ENCODE measurements at places on chromosomes 5 and 9.

DNA sequence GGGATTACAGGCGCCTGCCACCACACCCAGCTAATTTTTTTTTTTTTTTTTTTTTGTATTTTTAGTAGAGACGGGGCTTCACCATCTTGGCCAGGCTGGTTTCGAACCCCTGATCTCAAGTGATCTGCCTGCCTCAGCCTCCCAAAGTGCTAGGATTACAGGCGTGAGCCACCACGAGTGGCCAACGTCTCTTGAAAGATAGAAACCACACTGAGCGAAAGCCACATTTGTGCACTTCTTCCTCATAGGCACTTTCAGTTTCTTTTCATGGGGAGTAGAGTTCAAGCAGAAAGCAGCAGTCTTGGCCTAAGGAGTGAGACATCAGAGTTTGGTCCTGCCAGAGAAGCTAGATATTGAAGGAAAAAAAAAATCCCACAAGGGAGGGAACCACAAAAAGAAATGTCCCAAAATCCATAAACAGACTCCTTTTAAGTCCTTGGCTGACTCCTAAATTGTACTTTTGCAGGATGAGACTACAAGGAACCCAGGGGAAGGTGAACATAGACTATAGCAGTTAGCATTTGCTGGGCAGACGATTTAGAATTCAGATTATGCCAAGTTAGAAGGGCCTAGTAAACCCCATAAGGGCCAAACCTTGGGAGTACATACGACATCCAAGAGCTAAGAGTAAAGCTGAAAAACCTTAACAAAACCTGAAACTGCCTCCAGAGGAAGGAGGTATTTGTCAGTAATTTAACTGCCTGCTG lies 43.9 kb upstream of the GLIPR2 start:
- DNase-seq = no peak

DNA sequence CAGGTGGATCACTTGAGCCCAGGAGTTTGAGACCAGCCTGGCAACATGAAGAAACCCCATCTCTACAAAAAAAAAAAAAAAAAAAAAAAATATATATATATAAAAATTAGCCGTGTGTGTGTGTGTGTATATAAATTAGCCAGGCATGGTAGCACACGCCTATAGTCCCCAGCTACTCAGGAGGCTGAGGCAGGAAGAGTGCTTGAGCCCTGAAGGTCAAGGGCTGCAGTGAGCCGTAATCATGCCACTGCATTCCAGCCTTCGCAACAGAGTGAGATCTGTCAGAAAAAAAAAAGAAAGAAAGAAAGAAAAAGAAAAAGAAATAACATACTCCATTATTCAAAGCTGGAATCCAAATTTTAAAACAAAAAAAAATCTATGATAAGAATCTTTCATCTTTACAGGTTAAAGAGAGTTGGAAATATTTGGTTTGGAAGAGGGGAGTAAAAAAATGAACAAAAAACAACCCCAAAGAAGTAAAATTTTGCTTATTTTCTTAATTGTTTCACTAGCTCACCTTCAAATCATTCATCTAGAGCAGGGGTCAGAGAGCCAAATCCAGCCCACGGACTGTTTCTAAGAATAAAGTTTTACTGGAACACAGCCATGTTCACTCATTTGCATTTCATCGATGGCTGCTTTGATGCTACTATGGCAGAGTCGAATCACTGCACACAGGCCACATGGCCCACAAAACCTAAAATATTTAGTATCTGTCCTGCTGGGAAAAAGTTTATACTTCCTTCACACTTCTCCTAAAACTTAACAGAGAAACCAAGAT lies 109.9 kb downstream of the DROSHA start:
- DNase-seq = no peak

DNA sequence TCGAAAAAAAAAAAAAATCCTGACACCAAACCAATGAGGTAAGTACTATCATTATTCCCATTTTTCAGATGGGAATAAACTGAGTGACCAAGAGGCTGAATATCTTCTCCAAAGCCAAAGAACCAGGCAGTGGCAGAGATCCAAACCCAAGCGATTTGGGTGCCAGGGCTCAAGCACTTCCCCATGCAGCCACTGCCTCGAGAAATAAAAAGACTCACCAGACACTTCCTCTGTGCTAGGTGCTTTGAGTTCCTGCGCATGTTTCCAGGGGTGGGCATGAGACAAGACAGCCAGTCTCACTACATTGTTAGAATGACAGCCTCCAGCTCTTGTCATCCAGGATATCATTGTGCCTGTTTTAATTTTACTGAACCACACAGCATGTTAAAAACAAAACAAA lies 2.3 kb upstream of the RPL26L1 start:
- no peak for DNase-seq

GRCh38 chr5:170693701-170694100 lies 89.8 kb upstream of the GABRP start:
- DNase-seq = no peak

DNA sequence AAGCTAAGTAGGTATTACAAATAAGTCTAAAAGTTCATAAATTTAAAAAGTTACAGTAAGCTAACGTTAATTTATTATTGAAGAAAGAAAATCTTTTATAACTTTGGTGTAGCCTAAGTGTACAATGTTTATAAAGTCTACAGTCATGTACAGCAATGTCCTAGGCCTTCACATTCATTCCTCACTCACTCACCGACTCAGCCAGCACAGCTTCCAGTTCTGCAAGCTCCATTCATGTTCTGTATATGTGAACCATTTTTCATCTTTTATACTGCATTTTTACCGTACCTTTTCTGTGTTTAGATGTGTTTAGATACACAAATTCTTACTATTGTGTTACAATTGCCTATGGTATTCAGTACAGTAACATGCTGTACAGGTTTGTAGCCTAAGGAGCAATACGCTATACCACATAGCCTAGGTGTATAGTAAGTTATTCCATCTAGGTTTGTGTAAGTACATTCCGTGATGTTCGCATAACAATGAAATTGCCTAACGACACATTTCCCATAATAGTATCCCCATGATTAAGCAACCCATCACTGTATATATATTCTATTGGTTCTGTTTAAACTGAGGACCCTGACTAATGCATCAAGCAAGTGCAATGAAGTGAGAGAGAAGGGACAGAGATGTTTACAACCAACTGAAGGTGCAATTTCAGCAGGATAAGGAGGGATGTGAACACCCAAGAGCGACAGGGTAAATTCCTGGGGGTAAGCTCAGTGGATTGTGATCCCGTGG lies 88.9 kb upstream of the TRIO start:
- no peak for DNase-seq

DNA sequence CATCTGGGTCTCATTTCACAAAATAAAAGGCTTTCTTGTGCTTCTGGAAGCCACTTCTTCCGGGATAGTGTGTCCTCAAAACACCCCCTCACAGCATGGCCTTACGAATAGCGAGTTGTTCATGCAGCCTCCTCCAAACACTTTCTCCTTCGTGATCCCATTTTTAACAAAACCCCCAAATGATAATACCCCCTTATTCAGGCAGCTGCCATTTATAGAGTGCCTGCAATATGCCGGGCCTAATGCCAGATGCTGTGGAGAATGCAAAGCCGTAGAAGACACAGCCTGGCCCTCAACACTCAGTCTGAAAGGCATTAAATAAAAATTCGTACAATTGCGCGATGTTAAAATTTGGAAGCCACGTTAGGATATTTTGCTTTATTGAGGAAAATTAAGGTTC lies 66.4 kb upstream of the SLC44A1 start:
- DNase-seq = no peak

GRCh38 chr5:10856683-10857337 lies 95.8 kb upstream of the DAP start:
- DNase-seq = peak; percentile 16

- no peak for DNase-seq
These were observed 109.7 kb downstream of the MLLT3 start for GRCh38 chr9:20512636-20513035.

DNA sequence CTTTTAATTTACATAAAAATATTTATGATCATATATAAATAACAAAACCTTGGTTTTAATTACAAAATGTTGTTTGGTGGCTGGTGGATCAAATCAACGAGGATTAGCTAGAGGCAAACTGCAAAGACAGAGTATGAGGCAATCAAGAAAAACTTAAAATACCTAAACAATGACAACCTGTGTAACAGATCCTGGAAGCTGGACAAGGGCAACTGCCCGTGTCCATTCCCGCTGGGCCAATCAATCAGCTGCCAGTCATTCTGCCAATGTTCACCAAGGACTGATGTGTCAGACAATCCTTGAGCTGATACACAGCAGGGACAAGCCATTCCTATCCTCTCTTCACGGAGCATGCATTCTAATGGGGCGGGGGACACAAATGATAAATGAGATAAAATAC lies 3.2 kb upstream of the TENT4A start:
- no peak for DNase-seq
